ENCODE measurements at places on chromosomes 4 and X.

DNA sequence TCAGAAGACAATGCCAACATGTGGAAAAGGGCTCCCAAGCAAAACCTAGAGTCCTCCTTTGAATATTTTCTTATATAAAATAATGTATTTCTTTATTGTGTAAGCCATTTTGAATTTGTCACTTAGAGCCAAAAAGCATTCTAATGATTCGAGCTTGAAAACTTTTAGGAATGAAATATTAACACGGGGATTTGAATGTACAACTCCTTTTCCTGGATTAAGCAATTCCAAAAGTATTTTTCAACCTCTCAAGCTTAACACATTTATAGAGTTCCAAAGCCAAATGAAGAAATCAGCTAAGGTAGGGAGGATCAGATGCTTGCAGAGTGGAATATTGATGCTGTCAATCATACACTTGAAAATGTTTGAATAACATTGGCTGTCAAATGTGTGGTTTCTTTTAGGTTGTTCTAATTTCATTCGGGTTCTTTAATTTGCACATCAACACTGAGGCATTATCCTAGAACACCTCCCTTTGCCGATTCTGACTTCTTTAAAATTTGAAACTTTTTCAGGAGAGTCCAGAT, 67.2 kb upstream of the ETNPPL start:
- no peak for DNase-seq

GRCh38 chr4:1773754-1774153, 19.3 kb upstream of the FGFR3 start:
- DNase-seq: no peak

DNA sequence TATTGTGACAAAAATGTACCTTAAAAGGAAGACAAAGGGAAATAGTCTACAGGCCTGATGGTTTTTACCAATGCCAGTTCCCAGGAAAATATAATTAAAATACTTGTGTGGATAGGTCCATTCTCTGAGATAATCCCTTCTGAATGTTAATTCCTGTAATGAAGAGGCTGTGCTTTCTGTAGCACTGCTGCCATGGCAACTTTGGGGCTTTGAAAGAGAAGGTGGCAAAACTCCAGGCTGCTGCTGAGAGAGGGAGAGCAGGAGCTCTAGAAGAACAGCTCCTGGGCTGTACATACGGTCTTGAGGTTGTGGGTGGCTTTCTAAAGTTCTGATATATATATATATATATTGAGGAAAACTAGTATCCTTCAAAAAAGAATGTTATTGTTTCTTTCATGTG, 125.4 kb downstream of the PDLIM5 start:
- DNase-seq: no peak

- no peak for DNase-seq
These were observed 17.5 kb upstream of the UGDH start for GRCh38 chr4:39544580-39545315.

GRCh38 chr4:178080312-178080711, 638.1 kb upstream of the AGA start:
- DNase-seq: no peak

DNA sequence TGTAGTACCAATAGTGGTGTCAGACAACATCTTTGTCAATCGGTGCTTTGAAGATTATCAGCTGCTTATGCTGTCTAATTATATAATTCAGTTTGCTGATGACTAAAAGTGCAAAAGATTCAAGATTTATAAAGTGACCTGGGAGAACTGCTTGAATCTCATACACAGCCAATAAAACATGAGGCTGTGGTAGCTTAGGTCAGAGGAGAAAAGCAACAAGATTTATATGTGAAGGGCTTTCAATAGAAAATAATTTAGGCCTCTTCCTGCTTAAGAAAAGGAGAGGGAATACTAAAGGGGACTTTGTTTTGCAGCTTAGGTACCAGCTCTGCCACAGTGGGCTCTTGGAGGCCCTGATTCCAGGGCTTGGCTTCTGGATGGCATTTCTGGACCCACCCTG, 111.0 kb upstream of the MAD2L1 start:
- no peak for DNase-seq

Measured in NCI-H2171 (cell line).